ENCODE measurements at places on chromosomes 7 and 10. TPM values are rescaled to one million over a fixed set of nuclear protein-coding genes. Genes with fewer than 3 reads are reported as not detected.

The HOXA3 gene
- 12.2 TPM for total RNA-seq

The FBXW4 gene
- 39.9 TPM for total RNA-seq

- H3K4me1 ChIP-seq: peaks cover 42% of the 10 kb centered on the region
- peak overlapping the region; percentile 5 for H3K4me3 ChIP-seq
- DNase-seq: peak; percentile 78
- H3K27ac ChIP-seq: peak overlapping the region; percentile 40
- H3K27me3 ChIP-seq: no peaks in the 10 kb centered on the region
- no peaks in the 10 kb centered on the region for H3K36me3 ChIP-seq
Observed at GRCh38 chr7:74275401-74275881, 13.8 kb upstream of the CLIP2 start.

The KAZALD1 gene
- 58.1 TPM for total RNA-seq

The DLX6 gene
- 3.4 TPM for total RNA-seq

- no peak for DNase-seq
- peaks cover 4% of the 10 kb centered on the region for H3K36me3 ChIP-seq
- H3K27ac ChIP-seq: no peak overlapping the region
- H3K27me3 ChIP-seq: no peaks in the 10 kb centered on the region
- H3K4me3 ChIP-seq: no peak overlapping the region
- no peaks in the 10 kb centered on the region for H3K4me1 ChIP-seq
Observed at GRCh38 chr10:17685233-17685840, 41.4 kb downstream of the STAM start.

The CLCN1 gene
- total RNA-seq: not detected

GRCh38 chr7:51316262-51316665 lies 345 bp downstream of the COBL start:
- no peaks in the 10 kb centered on the region for H3K4me1 ChIP-seq
- H3K27ac ChIP-seq: no peak overlapping the region
- H3K36me3 ChIP-seq: no peaks in the 10 kb centered on the region
- H3K27me3 ChIP-seq: peaks cover 13% of the 10 kb centered on the region
- no peak overlapping the region for H3K4me3 ChIP-seq

The IL6 gene
- 0.41 TPM for total RNA-seq

- H3K36me3 ChIP-seq: no peaks in the 10 kb centered on the region
- no peak overlapping the region for H3K4me3 ChIP-seq
- no peaks in the 10 kb centered on the region for H3K4me1 ChIP-seq
- H3K27me3 ChIP-seq: no peaks in the 10 kb centered on the region
- H3K27ac ChIP-seq: no peak overlapping the region
Observed at GRCh38 chr10:103881416-103882284, 26.3 kb upstream of the SH3PXD2A start.

DNA sequence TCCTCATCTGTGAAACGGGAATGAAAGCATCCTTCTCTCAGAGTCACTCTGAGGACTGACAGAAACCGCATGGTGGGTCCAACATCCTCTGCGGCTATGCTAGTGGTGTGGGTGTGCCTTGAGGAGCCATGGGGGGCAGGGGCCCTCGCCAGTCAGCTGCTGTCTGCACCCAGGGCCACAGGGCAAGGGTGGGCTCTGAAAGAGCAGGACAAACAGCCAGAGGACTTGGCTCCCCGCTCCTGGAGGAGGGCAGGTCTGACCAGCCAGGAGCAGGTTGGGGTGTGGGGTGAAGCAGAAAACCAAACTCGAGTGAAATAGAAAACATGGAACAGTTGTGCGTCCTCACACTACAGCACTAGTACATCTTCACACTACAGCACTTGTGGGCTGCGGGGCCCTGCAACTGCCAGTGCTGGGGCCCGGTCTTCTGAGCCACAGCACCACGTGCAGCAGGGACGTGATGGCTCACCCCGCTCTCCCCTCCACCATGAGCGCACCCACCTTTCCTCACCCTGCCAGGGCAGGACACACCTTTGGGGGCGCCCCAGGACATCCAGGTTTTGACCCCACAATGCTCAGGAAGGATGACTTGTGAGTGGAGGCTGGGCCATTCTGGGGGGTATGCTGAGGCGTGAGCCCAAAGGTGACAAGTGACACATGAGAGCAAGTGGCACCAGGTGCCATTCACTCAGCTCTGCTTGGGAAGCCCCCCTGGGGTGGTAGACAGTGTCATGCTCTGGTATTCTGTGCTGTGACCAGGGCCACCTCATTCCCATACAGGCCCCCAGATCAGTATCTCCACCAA lies 96.1 kb upstream of the RET start:
- H3K4me1 ChIP-seq: no peaks in the 10 kb centered on the region
- no peak overlapping the region for H3K27ac ChIP-seq
- H3K4me3 ChIP-seq: no peak overlapping the region
- no peaks in the 10 kb centered on the region for H3K27me3 ChIP-seq

The NPSR1 gene
- total RNA-seq: not detected

DNA sequence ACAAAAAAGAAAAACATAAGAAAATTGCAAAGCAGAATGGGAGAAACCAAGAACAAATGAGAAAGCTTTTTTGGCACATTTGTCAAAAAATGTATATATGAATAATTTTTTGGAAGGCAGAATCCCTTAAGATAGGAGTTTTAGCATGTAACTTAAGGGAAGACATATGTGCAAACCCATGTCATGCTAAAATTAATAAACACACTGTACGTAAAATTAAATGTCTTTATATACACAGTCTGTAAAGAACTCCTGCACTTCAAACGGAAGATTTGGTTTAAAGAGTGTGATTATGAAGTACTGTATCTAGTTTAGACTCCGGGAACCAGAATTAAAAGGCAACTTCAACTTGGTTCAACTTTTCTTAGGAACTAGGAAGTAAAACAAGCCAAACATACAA lies 369.9 kb upstream of the TEX47 start:
- DNase-seq: no peak
- no peaks in the 10 kb centered on the region for H3K27me3 ChIP-seq
- H3K4me3 ChIP-seq: no peak overlapping the region
- no peaks in the 10 kb centered on the region for H3K4me1 ChIP-seq
- no peak overlapping the region for H3K27ac ChIP-seq
- H3K36me3 ChIP-seq: no peaks in the 10 kb centered on the region

DNA sequence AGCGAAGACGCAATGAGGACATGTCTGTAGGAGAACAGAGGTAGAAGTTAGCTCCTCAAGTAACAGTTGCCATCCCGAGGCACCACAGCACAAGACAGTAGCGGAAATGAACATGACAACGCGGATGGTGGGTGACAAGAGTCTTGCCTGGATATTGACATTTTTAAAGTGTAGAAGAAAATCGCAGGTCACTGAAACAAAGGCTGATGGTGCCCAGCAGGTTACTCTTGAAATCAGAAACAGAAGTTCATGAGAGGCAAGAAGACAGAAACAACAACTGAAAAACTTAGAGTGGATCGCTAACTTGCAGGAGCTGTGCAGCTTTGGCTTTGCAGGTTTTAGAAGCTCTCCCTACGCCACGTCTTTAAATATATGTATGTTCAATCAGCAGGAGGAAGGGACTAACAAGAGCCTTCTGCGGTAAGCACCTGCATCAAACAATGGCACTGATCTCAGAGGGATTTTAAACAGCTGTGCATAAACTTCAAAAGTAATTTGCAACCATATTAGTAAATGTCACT lies 1.8 kb downstream of the PRKCQ start:
- no peak overlapping the region for H3K4me3 ChIP-seq
- H3K4me1 ChIP-seq: no peaks in the 10 kb centered on the region
- no peak overlapping the region for H3K27ac ChIP-seq
- DNase-seq: no peak
- no peaks in the 10 kb centered on the region for H3K36me3 ChIP-seq
- no peaks in the 10 kb centered on the region for H3K27me3 ChIP-seq

DNA sequence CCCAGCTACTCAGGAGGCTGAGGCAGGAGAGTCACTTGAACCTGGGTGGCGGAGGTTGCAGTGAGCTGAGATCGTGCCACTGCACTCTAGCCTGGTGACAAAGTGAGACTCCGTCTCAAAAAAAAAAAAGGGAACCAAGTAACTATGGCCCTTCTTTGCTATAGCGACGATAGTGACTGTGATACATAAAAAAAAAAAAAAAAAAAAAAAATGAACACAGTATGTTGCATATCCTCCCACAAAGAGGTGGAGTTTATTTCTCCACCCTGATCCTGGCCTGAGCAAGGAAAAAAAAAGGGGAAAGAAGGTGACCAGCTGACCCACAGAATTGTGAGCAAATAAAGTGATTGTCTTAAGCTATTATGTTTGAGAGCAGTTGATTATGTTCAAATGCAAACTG lies 42.3 kb upstream of the STEAP1B start:
- no peaks in the 10 kb centered on the region for H3K36me3 ChIP-seq
- no peak for DNase-seq
- H3K4me3 ChIP-seq: no peak overlapping the region

DNA sequence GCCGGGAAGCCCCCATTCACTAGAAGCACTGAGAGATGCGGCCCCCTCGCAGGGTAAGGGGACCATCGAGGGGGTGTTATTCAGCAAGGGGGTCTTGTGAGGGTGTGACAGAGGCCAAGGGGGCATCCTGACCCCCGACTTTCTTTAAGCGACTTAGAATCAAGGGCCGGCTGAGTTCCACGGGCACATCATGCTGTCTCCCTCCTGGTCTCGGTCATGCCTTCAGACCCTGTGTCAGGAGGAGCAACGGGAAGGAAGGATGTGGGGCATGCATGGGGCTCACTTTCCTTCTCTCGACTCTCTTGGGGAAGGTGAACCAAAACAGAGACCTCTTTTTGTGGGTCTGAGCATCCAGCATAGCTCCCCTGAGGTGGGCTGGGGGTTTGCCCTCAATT lies 2.5 kb downstream of the ACSL5 start:
- H3K27me3 ChIP-seq: peaks cover 14% of the 10 kb centered on the region
- no peak overlapping the region for H3K27ac ChIP-seq
- no peaks in the 10 kb centered on the region for H3K36me3 ChIP-seq
- H3K4me3 ChIP-seq: peak overlapping the region; percentile 34
- H3K4me1 ChIP-seq: no peaks in the 10 kb centered on the region
- DNase-seq: no peak

DNA sequence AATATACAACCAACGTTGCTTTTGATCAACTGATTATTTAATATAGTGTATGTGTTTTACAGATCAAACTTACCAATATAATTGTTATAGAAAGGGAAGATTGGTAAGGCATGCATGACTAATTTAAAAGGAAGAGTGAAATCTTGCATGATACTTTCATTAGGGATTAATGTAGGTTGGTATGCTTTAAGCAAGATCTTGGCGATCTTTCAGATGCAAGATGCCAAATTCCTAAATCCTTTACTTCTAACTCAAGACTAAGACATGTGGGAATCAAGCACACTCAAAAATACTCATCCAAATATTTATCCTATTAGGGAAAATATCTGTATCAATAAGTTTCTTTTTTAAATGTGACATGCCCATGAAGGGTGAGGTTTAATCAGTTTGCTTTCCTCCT lies 321.4 kb upstream of the MEOX2 start:
- no peak overlapping the region for H3K4me3 ChIP-seq
- H3K27me3 ChIP-seq: no peaks in the 10 kb centered on the region
- H3K36me3 ChIP-seq: no peaks in the 10 kb centered on the region
- no peak for DNase-seq

- no peak overlapping the region for H3K4me3 ChIP-seq
- no peak overlapping the region for H3K27ac ChIP-seq
- no peaks in the 10 kb centered on the region for H3K36me3 ChIP-seq
- DNase-seq: no peak
Observed at GRCh38 chr7:137073571-137074325, 205.3 kb downstream of the CHRM2 start.

GRCh38 chr7:10939237-10939910 lies 34.3 kb upstream of the PHF14 start:
- no peak for DNase-seq
- peaks cover 11% of the 10 kb centered on the region for H3K4me1 ChIP-seq
- H3K4me3 ChIP-seq: peak overlapping the region; percentile 75

The AGAP5 gene
- total RNA-seq: 2.2 TPM

DNA sequence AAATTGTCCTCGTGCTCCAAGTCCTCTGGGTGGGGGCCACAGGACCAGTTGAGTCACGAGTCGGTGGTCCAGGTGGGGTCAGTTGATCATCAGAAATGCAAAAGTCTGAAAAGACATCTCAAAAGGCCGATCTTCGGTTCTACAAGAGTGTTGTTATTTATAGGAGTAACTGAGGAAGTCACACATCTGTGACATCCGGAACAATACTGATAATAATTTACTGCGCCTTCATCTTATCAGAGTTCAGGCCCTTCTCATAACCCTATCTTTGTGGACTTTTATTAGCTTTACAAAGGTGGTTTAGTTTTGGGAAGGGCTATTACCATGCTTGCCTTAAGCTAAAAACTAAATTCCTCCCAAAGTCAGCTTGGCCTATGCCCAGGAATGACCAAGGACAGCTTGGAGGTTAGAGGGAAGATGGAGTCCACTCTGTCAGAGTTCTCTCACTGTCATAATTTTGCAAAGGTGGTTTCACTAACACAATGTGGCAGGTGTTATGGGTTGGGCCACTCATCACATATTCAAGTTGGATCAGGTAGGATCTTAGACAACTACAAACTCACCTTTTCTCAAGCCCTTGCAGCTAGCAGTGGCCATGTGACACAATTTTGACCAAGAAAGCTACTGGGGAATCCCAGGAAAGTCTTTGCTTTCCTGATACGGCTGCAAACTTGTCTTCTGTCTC lies 54.7 kb upstream of the CHST3 start:
- no peaks in the 10 kb centered on the region for H3K36me3 ChIP-seq
- H3K4me3 ChIP-seq: no peak overlapping the region
- H3K27ac ChIP-seq: no peak overlapping the region
- H3K27me3 ChIP-seq: no peaks in the 10 kb centered on the region
- no peak for DNase-seq

DNA sequence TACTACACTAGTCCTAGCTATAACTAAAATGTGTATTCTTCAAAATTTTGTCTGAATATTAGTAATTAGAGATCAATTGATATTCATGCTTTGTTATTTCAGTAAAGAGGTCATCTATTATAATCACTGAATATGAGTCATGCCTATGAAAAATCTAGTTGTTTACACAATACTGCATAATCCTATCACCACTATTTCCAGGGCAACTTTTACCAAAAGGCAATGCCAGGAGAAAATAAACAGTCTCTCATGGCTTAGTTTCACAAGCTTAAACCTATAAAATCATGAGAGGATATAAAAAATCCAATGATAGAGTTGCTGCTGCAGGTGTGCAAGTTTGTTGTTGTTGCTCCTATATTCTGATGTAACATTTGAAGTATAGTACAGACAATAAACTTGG lies 149.9 kb upstream of the COL1A2 start:
- no peak for DNase-seq
- no peak overlapping the region for H3K27ac ChIP-seq
- no peaks in the 10 kb centered on the region for H3K36me3 ChIP-seq
- H3K27me3 ChIP-seq: no peaks in the 10 kb centered on the region
- no peak overlapping the region for H3K4me3 ChIP-seq

The SGMS1 gene
- 13.4 TPM for total RNA-seq
